Endothelial cell of coronary artery (primary cell): ENCODE measurements at places on chromosomes 1 and 21. TPM values are rescaled to one million over a fixed set of nuclear protein-coding genes. Genes with fewer than 3 reads are reported as not detected.

The RNU1-1 gene
- 2,685 and 5,329 TPM in 2 replicates for total RNA-seq

The C1orf115 gene
- total RNA-seq, result 29.5 and 29.7 TPM in 2 replicates

The RFX5 gene
- 38.9 and 44.3 TPM in 2 replicates for total RNA-seq

The NOS1AP gene
- 0.66 and 0.81 TPM in 2 replicates for total RNA-seq

The KLHDC9 gene
- 0.66 and 1.1 TPM in 2 replicates for total RNA-seq

The PDZK1 gene
- total RNA-seq, result 0.09 and 0.19 TPM in 2 replicates

The SLFNL1 gene
- 0.18 and 0.28 TPM in 2 replicates for total RNA-seq

The RGS4 gene
- 281 and 578 TPM in 2 replicates for total RNA-seq

The HRNR gene
- not detected in 2 replicates for total RNA-seq
